ENCODE measurements at places on chromosomes 2 and 18. TPM values are rescaled to one million over a fixed set of nuclear protein-coding genes. Genes with fewer than 3 reads are reported as not detected.

- no peak for DNase-seq
Observed at GRCh38 chr2:71071681-71072398, 3.4 kb downstream of the NAGK start.

Gene MOB1A
- 81.0 TPM for total RNA-seq

Gene CD226
- total RNA-seq, result 0.82 TPM

DNA sequence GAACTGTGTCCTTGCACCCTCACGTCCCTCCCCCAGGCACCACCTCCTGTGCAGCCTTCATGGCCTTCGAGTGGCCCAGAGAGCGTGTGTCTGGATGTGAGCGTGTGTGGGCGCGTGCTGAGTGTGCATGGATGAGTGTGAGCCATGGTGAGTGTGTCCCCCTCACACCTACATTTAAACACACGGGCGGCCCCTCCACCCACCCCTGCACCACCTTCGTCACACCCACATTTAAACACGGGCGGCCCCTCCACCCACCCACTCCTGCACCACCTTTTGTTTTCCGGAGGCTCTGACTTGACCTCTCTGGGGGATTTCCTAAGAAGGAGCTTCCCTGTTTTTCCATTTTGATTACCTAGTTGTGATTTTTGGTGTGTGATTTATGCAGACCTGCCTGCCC, 17.8 kb downstream of the DTYMK start:
- DNase-seq, result no peak

DNA sequence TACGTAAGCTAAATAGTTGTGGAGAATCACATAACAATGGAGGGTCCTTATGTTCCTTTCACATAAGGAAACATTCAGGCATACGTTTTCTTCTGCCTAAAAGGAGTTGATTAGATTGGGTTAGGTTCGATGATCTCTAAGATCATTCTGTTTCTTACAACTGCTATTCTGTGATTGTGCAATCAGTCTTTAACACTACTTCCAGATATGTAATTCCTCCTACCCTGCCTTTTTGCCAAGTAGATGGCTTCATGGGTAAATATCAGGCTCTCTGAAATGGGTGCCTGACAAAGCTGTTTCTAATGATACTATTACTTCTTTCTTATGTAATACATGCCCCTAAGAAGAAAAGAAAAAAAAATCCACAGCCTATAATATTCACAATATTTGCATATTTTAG, 321.5 kb downstream of the XIRP2 start:
- no peak for DNase-seq

GRCh38 chr18:58180172-58180571, 136.1 kb downstream of the NEDD4L start:
- DNase-seq, result no peak

DNA sequence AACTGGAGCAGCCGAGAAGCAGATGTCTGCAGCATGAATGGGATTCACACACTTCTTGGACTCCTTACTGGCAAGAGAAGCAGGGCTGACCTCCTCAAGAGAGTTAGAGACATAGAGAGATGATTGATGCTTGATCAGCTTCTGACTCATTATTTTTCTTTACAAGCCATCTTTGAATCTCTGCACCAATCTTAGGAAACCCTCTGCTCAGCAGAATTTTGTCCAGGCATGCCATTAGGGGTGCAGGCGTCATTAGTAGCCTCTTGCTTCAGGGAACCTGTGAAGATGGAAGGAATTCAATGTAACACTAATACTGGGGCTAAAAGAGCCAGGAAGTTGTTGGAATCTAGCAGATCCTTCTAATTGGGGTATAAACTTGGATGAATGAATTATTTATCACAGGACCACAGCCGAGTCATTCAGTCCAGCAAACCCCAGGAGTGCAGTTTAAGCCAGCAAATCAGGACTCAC, 151.8 kb downstream of the MGAT5 start:
- DNase-seq, result no peak

Gene ST6GAL2
- total RNA-seq, result 319 TPM

- no peak for DNase-seq
Observed at GRCh38 chr18:67766930-67767329, 250.4 kb upstream of the DSEL start.

- no peak for DNase-seq
Observed at GRCh38 chr2:45814951-45815621, 163.6 kb downstream of the PRKCE start.

GRCh38 chr2:30234180-30234971, 3.0 kb downstream of the LBH start:
- no peak for DNase-seq

DNA sequence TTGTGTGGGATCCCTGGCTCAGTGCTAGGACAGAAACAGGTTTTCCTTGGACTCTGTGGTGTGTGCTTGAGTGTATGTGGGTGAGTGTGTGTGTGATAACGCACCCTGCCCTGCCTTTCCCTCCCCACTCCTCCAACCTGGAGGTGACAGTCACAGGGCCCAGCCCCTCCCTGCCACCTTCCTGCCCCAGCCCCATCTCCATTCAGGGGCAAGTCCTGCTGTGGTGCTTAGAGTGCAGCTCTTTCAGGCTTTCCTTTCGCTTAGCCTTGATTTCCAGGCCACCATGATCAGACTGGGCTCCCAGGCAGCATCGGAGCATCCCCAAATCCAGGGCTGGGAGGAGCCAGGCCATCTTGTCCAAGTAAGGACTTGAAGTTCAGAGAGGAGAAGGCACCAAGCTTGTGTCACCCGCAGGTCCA, 185.2 kb downstream of the ZFP36L2 start:
- DNase-seq, result peak; percentile 84

DNA sequence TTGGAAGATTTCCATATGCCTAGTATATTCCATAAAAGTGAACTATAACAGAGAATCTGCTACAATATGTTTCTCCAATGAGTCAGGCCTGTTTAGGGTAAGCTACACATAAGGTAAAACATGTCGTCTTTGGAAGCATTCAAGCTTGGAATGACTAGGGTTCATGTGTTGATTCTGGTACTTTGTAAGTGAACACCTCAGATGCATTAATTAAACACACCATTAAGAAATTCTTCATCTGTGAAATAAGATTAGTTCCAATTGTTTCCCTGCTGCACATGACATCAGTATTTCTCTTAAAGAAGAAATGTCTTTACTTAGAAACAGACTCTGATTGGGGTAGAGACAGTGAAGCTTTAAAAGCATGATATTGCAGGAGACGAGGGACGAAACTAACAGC, 461.1 kb upstream of the NXPH2 start:
- DNase-seq, result no peak

DNA sequence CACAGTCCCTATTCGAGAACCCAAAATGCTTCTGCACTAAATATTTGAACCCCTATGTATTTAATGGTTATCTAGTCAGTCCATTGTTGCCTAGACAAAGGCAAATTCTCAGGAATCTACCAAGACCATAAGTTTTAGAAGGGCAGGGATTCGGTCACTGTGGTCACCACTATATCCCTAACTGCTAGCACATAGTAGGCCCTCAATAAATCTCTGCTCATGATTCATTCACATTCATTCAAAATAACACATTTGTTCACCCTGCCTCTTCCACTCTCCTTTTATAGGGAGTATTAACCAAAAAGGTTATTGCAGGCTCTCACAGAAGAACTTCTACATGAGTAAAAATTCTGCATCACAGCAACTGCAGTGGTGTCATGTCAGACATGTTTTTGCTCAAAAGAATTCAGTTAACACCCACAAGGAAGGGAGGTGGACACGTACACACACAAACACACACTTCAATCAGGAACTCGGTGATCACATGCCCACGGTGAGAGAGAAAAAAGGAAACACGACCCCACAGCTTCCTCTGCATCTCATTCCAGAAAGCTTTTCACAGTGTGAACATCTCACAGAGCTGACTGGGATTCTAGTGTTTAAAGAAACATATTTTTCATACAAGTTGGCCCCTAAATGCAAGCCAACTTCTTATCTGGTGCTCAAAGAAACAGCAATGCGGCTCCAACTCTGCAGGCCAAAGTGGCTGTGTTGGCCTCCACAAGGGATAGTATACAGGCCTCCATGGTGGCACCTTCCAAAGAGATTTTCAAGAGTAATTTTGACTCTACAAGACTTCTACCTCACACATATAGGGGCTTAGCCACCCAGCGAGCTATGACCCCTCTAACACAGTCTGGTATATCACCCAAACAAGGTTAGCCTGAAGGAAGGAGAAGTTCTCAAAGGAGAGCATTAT, 98.0 kb downstream of the ANKRD44 start:
- DNase-seq, result no peak

Gene KIF5C
- total RNA-seq, result 3.8 TPM

DNA sequence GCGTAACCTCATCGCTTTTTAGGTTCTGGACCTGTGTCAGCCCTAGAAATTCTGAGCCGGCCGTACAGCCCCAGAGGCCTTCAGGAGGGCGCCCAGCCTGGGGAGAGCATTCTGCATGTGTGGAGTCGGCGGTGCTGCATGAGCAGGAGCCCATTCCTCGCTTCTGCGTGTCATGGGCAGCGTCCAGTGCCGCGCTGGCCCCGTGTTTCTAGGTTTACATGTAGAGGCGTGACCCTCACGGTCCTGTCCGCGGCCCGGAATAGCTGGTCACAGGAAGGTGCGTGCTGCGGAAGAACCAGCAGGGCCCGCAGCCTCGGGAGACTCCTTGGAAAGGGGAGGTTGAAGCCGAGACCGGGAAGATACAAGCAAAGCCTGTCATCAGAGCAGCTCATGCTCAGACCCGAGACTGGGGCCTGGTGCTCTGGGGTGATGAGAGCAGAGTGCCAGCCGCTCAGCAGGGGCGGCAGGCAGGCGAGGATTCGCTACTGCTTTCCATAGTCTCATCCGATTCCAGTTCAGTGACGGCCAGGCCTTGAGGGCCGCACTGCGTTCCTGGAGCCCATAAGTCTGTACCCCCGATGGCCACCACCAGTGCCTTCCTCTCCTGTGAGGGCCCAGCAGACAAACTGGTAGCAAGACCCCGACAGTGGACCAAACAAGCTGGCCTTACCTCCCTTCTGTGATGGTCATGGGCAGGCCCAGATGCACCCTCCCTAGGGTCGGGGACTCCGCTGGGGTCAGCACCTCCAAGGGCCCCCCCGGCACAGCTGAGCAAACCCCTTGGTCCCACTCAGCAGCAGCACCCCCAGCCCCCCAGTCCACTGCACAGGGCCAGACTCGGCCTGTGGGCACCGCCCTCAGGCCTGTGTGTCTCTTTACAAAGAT, 15.6 kb upstream of the NFATC1 start:
- peak; percentile 93 for DNase-seq

DNA sequence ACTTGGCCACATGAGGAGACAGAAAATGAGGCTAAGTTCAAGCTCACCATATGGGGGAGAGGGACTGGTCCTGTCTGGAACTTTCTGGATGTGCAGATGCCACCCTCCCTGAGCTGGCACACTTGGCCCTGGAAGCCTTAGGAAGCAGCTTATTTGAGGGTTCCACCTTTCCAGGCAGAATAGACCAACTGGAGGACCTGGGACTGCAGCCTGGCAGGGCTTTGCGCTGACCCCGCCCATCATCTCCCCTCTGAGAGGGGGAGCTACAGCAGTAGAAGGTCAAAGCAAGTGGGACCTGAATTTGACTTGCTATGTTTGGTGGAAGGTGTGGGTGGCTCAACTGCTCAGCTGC, 39.5 kb downstream of the TMEM17 start:
- DNase-seq, result no peak

- DNase-seq, result no peak
Observed at GRCh38 chr2:234308813-234309195, 188.1 kb downstream of the ARL4C start.

Gene IL36RN
- not detected for total RNA-seq

DNA sequence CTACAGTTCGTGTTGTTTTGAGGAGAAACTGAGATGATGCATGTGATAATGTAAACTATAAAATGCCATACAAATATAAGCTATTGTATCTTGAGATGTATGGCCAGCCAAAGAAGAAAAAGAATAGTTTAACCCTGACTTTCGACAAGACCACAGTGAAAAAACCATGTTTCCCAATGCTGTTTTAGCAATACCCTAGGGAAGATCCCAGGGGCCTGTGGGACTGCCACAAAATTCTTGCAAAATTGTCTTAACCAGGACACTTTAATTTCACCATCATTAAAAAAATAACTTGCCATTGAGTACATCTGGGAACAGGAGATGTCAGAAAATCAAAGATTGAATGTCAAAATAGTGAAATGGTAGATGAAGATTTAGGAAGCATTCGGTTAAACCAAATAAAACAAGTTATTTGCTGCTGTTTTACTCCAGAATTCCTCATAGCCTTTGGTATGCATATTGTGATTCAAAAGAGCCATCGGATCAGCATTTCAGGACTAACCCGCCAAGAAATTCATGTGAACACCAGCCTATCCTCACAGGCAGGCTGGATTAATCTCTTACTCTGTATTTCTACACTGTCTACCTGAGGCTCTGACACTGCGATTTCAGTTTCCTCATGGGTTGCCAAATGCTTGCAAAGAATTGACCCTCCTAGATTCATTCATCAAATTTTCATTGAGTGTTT, 49.0 kb upstream of the SP3 start:
- no peak for DNase-seq

GRCh38 chr18:7207366-7207915, 23.4 kb upstream of the LRRC30 start:
- no peak for DNase-seq

- DNase-seq, result no peak
Observed at GRCh38 chr18:58024139-58024538, 19.9 kb upstream of the NEDD4L start.

Gene FKBP7
- 41.7 TPM for total RNA-seq

Gene MOCOS
- total RNA-seq, result 13.2 TPM

DNA sequence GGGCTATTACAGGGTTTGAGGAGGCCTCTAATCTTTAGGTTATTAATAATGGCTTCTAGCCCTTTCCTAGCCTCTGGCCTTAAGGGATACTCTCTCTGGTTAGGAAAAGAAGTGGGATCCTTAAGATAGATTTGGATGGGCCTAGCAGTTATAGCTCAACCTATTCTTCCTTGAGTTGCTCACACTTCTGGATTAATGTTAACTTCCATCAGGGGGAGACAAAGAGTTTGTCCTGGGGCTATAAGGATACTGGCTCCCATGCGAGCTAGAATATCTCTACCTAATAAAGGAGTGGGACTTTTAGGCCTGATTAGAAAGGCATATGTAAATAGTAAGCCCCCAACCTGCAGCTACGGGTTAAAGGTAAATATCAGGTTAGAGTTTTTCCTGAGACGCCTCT, 14.3 kb upstream of the PTH2R start:
- no peak for DNase-seq

All from chondrocyte (in vitro differentiated cells).